ENCODE measurements at places on chromosomes 5 and 9.

DNA sequence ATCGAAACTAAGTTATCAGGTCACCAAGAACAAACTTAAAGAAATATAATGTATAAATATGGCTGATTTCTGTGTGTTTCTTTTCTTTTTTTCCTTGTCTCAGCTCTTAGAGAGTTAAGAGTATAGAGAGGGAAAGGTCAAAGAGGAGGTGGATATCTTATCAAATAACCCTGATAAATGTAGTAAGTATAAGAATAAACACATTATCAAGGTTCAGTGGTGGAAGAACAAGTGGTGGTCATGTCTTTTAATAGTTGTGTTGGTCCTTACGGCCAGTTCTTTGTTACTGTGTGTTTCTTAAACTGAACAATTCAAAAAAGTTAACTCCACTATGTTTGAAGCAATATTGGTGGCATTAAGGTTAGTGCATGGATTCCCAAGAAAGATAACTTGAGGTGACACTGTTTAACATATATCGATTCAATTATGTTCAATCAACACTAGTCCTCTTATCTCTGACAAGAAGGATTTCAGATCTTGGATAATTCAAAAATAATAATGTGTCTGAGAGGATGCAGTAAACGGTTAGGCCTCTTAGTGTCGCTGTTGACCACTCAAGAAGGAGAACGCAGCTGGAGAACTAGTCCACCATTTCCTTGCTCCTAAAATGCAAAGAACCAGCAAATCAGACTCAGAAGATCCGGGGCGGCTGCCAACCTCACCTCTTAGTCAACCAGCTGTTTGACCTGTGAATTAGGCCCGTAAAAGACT is at the start of gene PCDHGA3:
Gene PCDHGA3 (plus strand): TSS at position 588 of the 711 bp plus-strand sequence. CDS start 205 bp downstream, outside the sequence.
- DNase-seq = no peak

GRCh38 chr9:70587201-70587600 is 172.7 kb upstream of the KLF9 start:
- no peak for DNase-seq

DNA sequence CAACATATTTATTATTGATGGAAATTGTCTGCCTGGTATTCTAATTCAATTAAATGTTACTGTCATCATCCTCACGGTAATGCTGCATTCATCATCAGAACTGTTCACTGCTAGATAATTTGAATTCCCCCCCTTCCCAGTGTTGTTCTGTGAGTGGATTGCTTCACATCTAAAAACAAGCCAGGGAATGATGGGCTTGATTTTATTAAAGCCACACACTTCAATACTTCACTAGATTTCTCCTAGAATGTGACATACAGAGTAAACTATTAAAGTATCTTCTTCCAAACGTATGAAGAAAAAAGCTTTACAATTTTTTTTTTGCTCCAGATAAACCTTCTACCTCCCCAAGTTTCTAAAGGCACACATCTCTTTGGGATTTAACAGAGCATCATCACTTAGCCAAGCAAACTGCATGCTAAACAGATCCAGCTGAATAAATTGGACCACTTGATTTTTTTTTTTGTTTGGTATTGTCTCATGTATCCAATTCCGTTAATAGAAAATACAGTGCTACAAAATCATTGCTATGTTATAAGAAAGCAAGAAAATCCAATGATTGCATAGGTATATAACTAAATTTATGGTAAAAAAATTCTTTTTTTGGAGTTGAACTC is 692.4 kb downstream of the MTRR start:
- no peak for DNase-seq

DNA sequence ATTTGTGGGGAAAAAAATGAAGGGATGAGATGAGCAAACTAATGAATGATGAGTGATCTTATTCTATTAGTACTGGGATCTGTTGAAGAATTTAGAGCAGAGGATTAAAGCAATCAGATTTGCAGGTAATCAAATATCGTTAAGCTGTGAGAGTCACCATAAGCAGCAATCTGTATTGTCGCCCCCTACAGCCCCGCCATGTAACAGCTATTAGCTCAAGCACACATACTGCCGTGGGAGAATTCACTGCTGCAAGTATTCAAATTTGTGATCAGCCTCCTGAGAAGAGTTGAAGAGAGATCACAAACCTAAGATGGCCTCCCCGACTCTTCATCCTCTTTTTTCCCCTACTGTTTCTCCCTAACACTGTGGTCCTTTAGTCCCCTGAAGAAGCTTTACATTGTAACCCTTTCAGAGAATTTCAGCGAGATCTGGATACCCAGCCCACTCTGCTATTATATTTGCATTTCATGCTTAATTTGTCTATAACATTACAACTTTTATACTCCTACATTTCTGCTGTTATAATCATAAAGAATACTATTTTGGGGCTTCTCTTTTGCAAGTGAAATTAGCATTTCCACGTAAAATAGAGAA is 28.5 kb upstream of the PHF24 start:
- DNase-seq = no peak

DNA sequence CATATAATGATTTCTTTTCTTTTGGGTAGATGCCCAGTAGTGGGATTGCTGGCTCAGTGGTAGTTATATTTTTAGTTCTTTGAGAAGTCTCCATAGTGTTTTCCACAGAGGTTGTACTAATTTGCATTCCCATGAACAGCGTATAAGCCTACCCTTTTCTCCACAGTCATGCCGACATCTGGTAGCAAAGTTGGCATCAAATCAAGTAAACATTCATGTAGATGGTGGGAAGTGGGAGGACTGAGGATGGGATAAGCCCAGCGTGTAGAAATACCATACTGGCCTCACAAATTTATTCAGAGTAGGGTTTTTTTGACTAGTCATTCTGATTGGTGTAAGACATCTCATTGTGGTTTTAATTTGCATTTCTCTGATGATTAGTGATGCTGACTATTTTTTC is 115.4 kb downstream of the EGFLAM start:
- no peak for DNase-seq

DNA sequence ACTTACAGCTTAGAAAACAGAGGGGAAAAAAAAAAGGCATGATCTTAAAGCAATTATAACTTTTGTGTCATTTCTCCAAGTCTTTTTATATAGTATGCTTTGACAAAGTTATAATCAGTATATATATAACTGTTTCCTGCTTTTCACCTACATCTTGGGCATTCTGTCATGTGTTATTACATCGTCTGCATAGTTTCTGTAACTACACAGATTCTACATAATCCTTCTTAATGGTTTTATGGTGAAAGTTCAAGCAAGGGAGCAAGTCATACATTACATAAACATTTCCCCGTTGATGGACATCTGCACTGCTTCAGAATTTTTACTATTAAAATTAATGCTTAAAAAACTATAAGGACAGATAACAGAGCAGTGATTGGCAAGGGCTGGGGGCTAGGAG is 12.1 kb downstream of the FEM1C start:
- no peak for DNase-seq

- DNase-seq = no peak
Measured at GRCh38 chr5:139915266-139915665, 119.7 kb downstream of the PSD2 start.

DNA sequence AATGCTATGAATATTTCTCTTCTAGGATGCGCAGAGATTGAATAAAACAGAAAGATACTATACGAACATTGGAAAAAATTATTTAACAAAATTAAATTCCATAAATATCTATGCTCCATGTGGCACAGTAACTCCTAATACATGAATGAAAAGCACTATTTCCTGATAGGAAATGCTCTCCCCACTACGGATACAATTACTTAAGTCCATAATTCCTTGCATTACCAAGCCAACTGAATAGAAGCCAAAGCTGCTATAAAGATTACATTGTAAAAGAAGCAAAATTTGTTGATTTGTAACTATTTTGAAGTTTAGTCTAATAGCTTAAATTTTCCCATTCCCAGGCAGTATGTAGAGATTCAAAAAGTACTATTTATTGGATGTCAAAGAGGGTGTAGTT is 61.8 kb upstream of the SNX2 start:
- DNase-seq = no peak

DNA sequence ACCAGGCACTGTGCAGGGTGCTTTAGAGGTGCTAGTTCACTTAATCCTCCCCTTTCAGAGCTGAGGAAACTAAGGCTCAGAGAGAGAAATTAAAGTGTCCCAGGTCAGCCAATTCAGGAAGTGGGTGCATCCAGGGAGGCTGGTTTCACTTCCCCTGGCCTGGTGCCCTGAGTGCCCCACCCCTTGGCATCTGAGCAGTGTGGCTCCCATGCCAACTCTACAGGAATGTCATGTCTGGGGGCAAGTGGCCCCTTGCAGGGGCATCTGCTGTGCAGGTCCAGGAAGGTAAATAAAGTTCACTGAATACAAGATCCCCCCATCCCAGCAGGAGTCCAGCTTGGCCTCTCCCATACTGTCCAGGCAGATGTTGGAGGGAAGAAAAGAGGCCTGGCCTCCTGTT is 4.4 kb upstream of the N4BP3 start:
- no peak for DNase-seq

GRCh38 chr9:133701981-133702797 is 36.0 kb downstream of the SARDH start:
- no peak for DNase-seq

DNA sequence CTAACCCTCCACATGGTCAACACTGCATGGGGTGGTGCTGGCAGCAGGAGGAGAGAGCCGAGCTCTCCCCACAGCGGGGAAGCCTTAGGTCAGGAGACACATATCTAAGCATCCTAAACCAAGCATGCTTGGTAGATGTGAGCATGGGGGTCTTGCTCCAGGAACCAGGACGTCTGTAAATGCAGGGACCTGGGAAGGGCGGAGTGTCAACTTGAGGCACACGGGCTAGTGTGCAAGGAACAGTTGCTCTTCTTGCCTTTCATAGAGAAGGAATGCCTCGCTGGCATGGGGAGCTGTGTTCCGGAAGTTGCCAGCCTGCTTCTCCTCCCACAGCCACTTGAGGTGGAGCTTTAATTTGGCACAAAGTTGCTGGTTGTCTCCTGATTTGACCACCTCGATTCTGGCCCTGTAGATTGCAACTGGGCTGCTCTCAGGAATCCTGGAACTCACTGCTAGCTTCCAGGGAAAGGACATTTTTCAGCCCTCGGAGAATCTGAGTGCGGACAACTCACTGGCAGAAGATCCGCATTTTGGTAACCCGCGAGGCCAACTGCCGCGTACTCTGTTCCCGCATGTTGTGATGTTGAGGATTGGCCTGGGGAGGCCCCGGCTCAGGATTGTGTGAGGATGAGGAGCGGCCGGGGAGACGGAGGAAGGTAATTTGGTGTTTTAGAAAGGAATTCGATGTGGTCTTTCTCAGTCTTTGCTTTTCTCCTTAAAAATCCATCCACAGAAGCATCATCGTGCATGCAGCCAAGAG is 370.3 kb upstream of the IRX1 start:
- no peak for DNase-seq

DNA sequence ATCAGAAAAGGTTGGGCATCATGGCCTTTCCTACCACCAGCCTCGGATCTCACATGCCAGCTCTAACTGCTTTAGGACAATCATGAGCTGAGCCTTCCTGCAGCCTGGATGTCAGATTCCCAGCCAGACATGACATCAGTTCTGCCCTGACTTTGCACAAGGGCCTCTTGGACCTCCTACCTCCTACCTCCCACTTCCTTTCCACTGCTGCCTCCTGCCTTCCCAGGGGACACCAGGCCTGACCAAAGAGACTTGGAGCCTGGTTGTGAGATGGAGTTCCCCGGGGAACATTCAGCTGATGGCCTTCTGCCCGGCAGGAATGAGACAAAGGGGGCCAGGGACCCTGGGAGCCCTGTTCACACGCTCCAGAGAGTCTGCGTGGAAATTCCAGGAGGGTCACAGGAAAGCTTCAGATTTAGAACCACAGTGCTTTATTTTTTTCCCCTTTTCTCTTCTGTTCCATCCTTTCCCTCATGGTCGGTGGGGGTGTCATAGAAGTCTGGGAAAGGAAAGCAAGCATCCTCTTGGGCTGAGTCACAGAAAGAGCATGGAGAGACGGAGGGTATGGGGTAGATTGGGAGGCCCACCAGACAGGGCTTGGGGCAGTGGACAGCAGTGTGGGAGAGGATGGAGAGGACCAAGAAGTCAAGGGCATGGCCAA is 35.4 kb upstream of the IL17B start:
- DNase-seq = no peak

DNA sequence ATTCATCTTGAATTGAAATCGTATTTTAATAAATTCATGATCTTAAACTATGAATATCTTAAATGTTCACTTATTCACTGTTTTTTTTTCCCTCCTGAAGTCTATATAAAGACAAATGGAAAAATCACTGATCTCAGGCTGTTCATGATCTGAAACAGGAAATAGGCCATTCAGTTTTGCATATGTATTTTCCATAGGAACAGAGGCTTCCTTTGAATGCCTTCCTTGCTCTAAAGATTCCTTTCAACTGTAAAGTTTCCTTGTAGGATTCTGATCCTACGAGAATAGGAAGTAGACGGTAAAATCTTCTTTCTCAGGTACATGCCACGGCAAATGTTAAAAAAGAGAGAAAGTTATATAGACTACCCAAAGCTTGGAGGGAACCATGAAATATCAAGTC is 194.4 kb upstream of the PPP1R2B start:
- DNase-seq = no peak

DNA sequence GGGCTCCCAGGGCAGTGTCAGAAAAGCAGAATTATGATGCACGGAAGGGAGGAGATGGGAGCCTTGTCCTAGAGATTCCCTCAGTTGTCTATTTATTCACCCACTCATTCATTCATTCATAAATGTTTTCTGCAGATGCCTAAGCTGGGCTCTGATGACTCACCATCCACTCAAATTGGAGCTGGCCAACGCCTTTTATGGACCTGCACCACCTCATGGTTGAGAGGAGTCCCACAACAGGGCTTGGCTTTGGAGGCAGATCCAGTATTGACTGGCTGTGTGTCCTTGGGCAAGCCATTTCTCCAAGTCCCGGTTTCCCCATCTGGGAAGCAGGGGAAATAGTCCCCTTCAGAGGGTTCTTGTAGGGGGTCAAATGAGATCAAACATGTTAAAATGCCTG is 227.8 kb downstream of the MELK start:
- DNase-seq = no peak

Measured in AG09319 (cell line).